ENCODE measurements at places on chromosomes 2 and 18.

DNA sequence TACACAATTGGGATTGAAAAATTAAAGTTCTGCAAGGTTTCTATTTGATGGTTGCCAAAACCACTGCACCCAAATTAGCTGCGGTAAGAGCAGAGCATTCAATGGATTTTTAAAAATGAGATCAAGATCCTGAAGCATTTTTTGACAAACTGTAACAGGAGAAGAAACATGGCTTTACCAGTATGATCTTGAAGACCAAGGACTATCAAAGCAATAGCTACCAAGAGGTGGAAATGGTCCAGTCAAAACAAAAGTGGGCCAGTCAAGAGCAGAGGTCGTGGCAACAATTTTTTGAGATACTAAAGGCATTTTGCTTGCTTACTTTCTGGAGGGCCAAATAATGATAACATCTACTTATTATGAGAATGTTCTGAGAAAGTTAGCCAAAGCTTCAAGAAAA is 186.8 kb downstream of the RDH14 start:
- DNase-seq, result no peak

GRCh38 chr2:6920743-6921064 is 3.5 kb downstream of the RNF144A start:
- no peak for DNase-seq

DNA sequence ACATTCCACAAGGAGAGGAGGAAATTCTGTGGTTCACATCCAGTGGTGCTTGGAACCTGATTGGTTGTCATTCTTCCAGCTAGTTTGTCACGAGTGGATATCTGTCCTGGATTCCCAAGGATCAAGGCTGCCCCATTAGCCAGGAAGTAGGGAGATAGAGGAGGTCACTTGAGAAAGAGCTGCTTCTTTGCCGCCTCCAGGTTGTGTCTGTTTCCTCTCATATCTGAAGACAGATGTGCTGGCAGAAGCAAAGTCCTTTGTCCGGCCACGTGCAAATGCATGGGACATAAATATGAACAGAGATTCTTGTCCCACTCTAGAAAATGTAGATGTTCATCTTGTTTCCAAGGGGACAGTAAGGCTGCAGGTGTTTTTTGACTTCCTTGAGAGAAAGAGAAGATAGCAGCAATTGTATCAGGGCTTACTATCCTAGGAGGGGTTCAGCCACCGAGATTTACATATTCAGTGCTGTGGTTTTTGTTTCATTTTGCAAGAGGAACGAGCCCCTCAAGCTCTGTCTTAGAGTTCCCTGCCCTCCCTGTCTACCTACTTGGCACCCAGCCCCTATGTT is 174.4 kb downstream of the RPIA start:
- DNase-seq, result no peak

DNA sequence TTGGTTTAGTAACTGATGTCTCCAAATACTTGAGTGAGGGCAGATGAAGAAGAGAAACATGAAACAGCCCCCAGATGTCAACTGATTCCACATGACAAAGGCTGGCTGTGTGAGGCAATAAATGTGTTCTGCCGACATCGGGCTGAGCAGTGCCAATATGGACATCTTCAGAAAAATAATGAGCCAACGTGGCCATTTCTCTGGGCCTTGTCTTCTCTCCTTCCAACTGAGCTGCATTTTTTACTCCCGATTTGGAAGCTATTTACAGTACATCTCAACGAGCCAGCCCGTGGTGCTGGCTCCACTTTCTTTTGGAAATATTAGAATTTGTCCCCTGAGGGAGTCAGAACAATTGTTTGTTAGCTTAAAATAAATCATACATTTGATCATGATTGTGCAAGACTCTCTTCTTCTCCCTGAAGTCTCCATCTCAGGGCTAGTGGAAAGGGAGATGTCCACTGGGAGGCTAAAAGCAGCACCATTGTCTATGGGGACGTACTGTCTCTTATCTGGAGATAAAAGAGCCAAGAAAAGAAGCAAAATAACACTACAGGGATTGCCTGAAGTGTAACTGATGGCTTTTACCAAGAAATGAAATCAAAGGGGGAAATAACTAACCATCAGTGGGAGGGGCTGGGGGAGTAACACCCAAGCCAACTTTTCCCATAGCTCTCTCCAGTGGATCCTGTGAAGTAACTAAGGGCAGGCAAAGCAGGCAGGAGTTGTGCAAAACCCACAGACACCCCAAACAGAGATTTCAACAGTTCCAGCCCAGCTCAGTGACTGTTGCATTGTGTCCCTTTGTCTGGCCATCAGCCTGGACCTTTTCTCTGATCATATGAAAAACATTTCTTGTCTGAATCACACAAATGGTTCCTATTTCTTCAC is 114.8 kb downstream of the RDH14 start:
- DNase-seq, result no peak

- DNase-seq, result no peak
These were observed 560.6 kb downstream of the SLC4A3 start for GRCh38 chr2:220188031-220188430.

DNA sequence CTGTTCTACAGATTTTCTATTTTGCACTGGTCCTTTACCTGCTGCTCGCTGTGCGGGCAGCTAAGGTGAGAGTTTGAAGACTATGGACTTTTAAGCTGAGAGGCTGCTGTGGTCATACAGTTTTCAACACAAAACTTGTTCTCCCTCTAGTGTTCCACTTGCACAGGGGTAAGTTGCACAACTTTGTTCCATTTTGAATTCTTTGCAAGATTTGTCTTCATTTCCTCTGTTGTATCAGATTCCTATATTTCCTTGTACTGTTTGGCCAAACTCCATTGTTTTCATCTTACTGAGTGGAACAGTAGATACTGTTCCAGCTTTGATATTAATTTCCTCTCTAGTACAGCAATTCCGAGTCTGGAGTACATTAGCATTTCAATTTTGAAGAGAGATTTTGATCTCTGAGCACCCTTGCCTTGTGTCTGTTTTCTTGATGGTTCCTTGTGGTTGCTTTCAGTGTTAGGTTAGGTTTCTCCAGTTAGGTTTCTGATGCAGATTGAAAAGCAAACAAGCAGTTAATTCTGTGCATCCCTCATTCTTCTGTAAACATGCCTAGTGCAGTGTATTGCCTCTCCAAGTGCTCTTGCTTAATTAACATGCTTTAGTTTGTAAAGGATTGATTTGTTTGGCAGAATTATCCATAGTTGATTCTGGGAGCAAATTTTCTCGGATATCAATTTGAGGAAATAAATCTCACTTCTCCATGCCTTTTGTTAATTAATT is 188.8 kb downstream of the PTPRM start:
- DNase-seq, result no peak

GRCh38 chr18:47250391-47251046 is 941 bp downstream of the SKOR2 start:
- no peak for DNase-seq

- no peak for DNase-seq
These were observed 36.9 kb downstream of the WIPF1 start for GRCh38 chr2:174560737-174561136.

GRCh38 chr2:167749016-167749415 is 498.4 kb downstream of the STK39 start:
- no peak for DNase-seq

- DNase-seq, result no peak
These were observed 59.2 kb downstream of the RPL37A start for GRCh38 chr2:216557820-216558219.

- no peak for DNase-seq
These were observed 42.9 kb downstream of the OTX1 start for GRCh38 chr2:63093502-63093901.

DNA sequence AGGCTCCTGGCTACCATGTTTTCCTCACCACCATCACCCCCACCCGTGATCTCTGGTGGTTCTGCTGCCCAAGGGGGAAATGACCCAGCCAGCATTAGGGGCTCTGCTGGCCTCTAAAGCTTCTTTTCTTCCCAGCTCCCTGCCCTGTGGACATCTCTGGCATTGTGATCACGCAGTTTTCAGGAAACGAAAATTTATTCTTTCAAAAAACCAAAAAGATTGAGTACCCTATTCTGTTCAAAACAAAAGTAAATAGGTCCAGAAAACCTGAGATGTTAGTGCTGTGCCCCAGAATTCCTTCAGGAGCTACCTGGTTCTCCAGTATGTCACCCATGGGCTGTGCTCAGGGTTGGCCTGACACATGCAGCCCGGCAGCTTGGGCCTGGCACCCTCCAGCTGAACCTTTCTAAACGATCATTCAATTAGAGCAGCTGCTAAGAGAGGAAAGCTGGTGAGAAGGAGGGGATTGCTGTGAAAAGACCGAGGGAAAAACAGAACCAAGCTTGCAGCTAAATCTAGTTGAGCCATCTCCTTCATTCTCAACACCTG is 157.5 kb downstream of the MGAT5 start:
- DNase-seq, result peak; percentile 63

DNA sequence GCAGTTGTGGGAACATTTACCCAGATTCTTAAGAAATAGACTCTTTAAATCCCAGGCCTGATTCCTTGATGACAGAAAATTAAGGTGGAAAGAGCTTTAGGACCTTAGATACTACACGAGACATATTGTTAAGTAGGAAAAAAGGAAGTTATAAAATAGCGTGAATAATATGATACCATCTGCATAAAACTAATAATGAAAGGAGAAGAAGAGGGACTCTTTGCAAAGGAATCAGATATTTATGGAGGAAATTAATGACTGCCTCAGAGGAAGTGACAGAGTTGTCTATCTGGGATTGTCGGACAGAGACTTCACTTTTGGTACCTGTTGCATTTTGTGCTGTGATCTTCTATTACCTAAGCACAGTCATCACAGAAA is 20.8 kb downstream of the APCDD1 start:
- no peak for DNase-seq

- no peak for DNase-seq
These were observed 270.9 kb upstream of the TCF4 start for GRCh38 chr18:55858661-55859515.

- DNase-seq, result no peak
These were observed 18.7 kb upstream of the NABP1 start for GRCh38 chr2:191659198-191659597.

GRCh38 chr2:72926811-72927465 is 9.6 kb downstream of the EMX1 start:
- no peak for DNase-seq
